Germinal center (tissue), 1 donor: ENCODE measurements at places on chromosomes 13 and 19.

- DNase-seq, result no peak
These were observed 3.4 kb downstream of the DNMT1 start for GRCh38 chr19:10191347-10191746.

GRCh38 chr19:8340341-8341096, 2.5 kb downstream of the KANK3 start:
- no peak for DNase-seq

DNA sequence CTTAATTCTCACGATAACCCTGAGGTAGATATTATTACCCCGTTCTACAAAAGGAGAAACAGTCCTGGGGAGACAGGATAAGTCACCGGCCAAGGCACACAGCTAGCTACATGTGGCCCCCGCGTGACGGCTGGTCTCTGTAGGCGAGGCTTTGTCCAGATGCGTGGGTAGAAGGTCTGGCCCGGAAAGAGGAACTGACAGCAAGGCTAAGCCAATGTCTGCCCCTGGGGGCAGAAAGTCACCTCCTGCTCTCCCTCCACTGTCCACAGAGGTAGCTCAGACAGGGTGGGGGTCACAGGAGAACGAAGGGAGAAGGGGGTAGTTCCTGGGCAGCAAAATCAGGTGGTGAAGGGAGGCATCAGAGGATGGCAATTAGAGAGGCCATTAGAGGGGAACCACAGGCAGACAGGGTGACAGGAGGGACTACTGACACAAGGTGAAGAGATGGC, 1.8 kb downstream of the APOC4 start:
- peak; percentile 77 for DNase-seq

DNA sequence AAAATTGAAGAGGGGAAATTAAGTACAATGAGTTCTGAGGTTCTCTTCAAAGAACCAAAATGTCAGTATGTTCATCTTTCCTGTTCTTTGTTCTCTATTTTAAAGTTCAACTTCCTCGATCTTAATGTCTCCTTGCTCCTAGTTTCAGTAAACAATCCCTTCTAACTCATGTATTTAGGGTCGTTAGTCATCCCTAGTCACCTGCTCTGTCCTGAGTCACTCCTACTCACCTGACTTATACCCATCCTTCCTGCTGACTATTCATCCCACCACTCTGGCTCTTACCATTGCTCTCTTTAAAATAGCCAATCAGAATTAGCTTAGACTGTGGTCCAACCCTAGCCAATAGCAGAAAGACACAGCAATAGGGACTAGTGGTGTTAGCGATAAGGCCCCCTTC, 24.3 kb downstream of the ZNF90 start:
- DNase-seq, result no peak

- DNase-seq, result no peak
These were observed 109.7 kb downstream of the LRCH1 start for GRCh38 chr13:46662690-46663089.

- DNase-seq, result no peak
These were observed 148.7 kb downstream of the COL4A1 start for GRCh38 chr13:110158226-110158625.

DNA sequence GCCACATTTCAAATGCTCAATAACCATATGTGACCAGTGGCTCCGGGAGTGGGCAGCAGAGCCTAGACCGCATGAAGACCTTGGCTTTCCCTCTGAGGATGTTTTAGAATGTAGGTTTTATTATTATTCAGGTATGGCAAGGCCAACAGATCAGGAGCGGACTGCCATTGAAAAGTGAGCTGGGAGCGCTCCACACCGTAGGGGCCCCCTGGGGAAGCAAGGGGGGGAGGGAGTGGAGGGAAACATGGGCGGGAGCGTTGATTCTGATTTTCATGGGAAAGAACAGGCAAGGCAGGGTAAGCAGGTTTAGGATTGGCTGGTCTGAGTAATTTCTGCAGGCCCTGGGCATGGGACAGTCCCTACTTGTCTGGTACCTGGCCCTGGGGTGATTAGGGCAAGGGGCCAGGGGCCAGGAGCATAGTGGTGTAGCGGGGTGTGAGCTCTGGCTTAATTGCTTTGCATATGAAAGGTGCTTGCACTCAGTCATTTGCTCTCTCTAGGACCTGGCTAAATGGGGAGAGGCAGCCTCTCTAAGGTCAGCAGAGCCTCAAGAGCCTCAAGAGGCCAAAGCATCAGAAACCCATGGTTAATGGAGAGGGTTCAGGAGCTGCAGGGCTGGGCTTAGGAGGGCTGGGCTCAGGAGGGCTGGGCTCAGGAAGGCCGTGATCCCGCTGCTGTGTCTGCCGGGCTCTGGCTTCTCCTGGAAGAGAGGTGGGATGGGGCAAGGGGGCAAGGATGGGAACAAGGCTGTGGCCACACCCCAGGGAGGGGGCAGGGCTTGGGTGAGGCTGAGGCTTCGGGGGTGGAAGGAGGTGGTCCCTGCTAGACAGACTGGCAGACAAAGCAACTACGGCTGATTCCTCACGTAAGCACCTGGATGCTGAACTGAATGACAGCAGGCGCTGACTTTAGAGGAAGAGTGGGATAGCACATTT, 82.0 kb upstream of the WASF3 start:
- DNase-seq, result no peak

DNA sequence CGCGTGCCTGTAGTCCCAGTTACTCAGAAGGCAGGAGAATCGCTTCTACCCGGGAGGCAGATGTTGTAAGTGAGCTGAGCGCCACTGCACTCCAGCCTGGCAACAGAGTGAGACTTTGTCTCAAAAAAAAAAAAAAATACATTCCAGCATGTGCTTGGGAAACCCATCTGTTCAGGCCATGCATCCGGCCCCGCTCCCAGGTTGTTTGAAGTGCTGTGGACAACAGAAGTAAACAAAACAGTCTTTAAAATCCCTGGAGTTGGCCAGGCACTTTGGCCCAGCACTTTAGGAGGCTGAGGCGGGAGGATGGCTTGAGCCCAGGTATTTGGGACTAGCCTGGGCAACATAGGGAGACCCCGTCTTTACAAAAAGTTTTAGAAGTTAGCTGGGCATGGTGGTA, 3.2 kb upstream of the PTPRS start:
- DNase-seq, result no peak

- DNase-seq, result no peak
These were observed 8.2 kb upstream of the LATS2 start for GRCh38 chr13:21069561-21070004.

DNA sequence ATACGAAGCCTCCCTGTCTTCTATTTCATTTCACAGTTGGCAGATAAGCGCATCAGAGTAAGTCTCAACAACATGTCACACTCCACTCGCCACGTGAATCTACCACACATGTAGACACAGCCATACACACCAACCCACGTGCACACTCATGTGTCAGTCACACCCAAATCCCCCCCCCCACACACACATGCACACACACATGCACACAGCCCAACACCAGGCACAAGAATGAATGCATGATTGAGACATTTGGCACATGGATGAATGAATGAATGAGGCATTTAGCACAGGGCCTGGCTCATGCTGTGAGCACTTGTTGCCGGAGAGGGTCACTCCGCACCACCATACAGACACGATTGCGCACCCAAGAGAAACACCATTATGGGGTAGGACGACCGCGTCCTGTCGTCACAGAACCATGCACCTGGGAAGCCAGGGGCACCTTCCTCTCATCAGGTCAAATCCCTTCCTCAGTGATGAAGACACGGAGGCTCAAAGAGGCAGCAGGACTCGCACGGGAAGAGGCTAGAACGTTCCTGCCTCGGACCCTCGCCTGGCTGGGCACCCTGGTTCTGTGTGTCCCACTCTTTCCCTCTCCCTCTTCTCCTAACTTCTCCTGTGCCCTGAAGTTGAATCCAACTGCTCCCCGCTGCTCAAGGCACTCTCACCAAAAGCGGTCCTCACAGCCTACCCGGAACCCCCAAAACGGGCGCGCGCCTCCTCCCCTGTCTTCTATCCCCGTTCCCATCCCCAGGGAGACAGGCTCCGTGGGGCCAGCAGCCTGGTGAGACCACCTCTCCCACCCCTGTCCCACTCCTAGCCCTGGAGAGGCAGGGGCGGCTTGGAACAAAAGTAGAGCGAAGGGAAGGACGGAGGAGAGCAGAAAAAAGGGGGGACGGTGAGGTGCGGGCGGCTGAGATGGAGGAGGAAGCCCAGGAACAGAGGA, 1.3 kb downstream of the MEIS3 start:
- DNase-seq, result no peak

- DNase-seq, result no peak
These were observed 81.2 kb upstream of the WASF3 start for GRCh38 chr13:26476111-26476781.

DNA sequence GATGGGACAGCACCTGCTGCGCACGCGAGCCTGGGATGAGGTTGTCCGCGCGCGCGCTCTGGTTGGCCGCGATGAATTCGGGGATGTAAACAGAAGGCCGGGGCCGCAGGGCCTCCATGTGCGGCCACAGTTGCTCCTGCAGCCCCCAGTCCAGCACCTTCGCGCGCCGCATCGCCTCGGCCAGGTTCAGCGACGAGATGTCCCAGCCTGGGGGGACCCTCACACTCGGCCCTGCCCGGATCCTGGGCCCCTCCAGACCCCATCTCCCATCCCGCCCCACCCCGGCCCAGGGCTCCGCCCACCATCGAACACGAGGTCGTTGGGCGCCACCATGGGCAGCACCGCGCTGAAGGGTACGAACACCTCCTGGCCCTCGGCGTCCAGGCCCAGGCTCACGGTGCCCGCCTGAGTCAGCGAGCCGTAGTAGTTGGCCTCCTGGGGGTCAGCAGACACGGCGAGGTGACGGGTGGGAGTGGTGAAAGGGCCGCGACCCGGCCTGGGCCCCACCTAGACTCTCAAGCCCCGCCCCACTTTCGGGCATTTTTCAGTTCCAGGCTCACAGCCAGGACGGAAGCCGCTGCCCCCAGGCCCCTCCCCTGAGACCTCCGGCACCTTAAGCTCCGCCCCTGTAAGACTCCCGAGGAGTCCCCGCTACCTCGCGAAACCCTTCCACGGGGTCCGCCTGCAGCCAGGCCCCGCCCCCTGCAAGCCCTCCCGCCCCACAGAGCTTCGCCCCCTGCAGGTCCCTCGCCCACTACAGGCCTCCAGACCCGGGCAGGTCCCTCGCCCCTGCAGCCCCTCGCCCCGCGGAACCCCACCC, 1.1 kb downstream of the ISYNA1 start:
- peak; percentile 90 for DNase-seq

DNA sequence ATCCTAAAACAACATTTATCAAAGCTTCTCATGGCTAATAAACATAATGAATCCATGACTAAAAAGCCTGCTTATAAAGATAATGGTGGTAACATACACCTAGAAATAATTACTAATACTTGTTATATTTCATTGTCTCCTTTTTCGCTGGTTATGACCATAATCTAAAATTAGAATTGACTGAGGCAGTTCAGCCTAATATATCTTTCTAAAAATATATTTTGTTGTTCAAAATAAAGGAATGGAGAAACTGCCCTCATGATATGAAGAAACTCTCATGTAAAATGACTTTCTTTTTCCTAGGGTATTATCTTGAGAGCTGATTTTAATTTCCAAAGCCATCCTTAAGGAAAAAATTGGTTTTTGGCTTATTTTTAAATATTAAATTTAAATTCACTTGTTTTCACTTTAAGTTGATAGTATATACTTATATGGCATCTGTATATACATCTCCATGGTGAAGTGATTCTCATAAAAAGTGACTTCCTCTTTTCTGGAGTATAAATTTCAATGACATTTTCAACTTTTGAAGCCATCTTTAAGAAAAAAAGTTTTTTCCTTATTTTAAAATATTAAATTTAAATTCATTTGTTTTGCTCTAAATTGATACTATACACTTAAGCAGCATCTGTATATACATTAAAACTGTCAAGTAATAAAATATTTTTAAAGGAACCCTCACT, 204.6 kb downstream of the VWA8 start:
- no peak for DNase-seq

DNA sequence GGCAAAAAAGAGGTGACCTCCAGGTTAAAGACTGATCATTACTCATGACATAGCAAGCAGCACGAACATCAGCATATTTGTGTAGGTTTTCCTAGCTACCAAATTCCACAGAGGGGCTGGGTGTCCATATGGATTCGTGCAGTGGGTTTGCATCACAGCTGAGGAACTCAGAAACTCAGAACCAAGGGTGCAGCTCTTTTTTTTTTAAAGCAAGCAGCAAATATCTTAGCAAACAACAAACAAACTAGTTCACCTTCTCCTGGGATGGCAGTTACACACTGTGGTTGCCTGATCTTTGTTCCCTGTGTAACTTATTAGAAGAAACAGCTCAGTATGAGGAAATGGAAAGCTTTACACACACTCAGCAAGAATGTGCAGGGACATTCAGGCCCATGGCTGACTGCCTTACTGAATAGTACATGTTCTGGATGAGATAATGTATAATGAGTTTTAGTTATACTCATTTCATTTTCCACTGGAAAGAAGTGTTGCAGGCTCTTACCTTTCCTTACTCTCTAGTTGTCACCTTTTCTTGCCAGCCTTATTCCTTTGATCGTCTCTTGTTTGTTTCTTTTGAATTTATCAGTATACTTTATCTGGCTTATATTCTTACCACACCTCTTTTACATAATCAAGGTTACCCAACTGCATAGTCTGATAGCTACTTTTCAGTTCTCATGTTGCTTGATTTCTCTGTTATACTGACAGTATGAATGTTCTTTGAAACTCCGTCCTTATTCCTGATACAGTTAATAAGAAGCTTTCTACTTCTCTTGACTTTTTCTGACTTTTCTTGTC, 4.3 kb downstream of the NDFIP2 start:
- DNase-seq, result no peak

- DNase-seq, result no peak
These were observed 118.0 kb downstream of the KDM4B start for GRCh38 chr19:5086725-5087439.

GRCh38 chr13:111165241-111166010, 50.3 kb downstream of the ARHGEF7 start:
- DNase-seq, result no peak

DNA sequence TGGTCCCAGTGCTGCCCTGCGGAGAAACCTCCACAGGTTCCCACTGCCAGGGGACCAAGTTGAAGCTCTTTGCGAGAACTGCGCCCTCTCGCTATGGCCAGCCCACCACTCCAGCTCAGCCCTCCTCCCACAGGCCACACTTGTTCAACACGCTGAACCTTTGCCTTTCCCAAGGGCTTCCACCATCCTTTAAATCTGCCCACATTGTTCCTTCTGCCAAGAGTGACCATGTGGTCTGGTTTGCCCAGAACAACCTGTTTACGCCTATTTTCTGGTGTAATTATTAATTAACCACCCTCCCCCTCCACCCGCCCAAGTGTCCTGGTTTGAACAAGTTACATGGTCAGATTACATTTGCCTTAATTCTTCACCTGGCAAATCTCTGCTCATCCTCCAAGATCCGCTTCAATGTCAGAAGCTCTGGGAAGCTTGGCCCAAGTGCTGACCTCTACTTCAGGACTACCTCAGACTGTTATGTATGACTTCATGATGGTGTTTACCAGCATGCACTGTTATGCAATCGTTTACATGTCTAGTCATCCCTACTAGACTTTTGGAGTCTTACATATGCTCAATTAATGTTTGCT, 12.0 kb upstream of the USP12 start:
- no peak for DNase-seq

GRCh38 chr13:31037874-31038500, 105.5 kb downstream of the TEX26 start:
- DNase-seq, result no peak
